ENCODE measurements at places on chromosomes 3 and 15. TPM values are rescaled to one million over a fixed set of nuclear protein-coding genes. Genes with fewer than 3 reads are reported as not detected.

Gene SLC35A5
- polyA plus RNA-seq: 76.4 TPM

DNA sequence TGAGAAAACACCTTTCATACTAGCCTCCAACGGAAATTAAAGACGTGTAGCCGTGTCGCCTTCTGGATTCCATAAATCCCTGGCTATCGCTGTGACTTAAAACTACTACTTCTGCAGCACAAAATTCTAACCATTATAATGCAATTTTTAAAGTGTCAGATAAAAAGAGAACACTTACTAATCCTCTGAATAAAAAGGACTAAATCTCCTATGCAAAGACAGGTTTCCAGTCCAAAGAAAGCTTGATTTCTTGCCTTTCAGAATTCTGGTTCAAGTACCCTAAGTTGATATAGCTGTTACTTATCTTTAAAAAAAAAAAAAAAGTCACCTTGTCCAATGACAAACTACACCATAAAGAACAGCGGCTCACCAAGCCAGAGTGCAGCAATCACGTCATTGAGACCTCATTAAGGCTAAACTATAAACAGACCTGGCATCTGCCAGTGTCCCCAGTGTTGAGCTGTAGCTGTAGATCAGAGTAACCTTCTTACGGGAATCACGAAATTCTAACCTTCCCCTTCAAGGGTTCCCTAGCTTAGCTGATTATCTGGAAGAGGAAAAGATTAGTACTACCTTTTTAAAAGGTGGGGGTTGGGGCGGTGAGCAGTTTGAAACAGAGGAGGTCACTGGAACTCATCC, 2.2 kb downstream of the ABCC5 start:
- no peak for DNase-seq

- DNase-seq: no peak
Observed at GRCh38 chr3:20564966-20565365, 379.0 kb upstream of the SGO1 start.

Gene CHAC1
- 1.1 TPM for polyA plus RNA-seq
